ENCODE measurements at places on chromosomes 6 and 20. TPM values are rescaled to one million over a fixed set of nuclear protein-coding genes. Genes with fewer than 3 reads are reported as not detected.

DNA sequence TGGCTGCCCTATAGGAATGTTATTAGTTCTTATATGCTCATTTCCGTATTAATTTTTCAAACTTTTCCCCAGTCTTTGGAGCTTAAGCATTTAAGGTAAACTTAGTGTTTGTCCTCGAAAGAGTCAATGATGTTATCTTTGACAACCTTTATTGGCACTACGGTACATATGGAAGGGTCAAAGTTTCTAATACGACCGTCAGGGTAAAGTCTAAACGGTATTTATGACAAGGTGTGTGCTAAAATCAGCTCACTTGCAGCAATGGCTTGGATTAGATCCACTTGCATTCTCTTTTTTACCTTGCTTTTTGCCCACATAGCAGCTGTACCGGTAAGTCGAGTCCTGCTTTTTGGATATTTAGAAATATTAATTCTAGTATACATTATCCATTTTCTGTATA, at the start of gene MEP1A:
TSS of gene MEP1A (plus strand) at position 252 of the 400 bp plus-strand sequence. CDS start at position 262, 10 bp downstream.
- H3K36me3 ChIP-seq = no peaks in the 10 kb centered on the region
- H3K27me3 ChIP-seq = peaks cover 5% of the 10 kb centered on the region
- H3K4me1 ChIP-seq = no peaks in the 10 kb centered on the region
- H3K27ac ChIP-seq = no peak within 1 kb of the TSS

GRCh38 chr6:93219447-93219846, 199.9 kb downstream of the EPHA7 start:
- no peak overlapping the region for H3K4me3 ChIP-seq
- no peaks in the 10 kb centered on the region for H3K27me3 ChIP-seq
- peaks cover 2% of the 10 kb centered on the region for H3K36me3 ChIP-seq
- H3K4me1 ChIP-seq = peaks cover 7% of the 10 kb centered on the region
- no peak for DNase-seq

DNA sequence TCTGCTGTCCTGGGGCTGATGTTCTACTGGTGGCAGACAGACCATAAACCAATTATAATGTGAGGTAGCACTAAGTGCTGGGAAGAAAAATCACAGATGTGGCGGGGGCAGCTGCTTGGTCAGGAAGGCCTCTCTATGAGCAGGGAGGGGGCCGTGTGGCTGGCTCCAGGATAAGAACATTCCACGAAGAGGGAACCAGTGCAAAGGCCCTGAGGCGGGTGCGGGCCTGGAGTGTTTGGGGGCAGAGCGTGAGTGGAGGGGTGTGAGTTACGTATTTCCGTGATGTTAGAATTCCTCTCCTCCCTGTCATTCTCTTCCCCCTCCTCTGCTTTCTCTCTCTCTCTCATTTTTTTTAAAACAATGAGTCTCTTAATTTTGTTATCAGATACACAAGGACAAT, 67.2 kb downstream of the CEBPB start:
- H3K4me3 ChIP-seq = no peak overlapping the region
- H3K27me3 ChIP-seq = no peaks in the 10 kb centered on the region
- DNase-seq = no peak
- no peaks in the 10 kb centered on the region for H3K36me3 ChIP-seq

HTR1E gene
- not detected for total RNA-seq

CST5 gene
- total RNA-seq = not detected

Measured in chondrocyte (in vitro differentiated cells).